Stimulated activated CD4-positive, alpha-beta T cell treated with anti-CD3 and anti-CD28 coated beads, Interleukin-12 subunit alpha, Interleukin-12 subunit beta, amount 100 ng/mL, for 4 hours (primary cell): ENCODE measurements at places on chromosomes 11 and 22.

GRCh38 chr11:58006940-58007339, 16.7 kb upstream of the OR9Q1 start:
- no peak for DNase-seq

GRCh38 chr11:64101461-64101860, 64.5 kb downstream of the MACROD1 start:
- no peak for DNase-seq

DNA sequence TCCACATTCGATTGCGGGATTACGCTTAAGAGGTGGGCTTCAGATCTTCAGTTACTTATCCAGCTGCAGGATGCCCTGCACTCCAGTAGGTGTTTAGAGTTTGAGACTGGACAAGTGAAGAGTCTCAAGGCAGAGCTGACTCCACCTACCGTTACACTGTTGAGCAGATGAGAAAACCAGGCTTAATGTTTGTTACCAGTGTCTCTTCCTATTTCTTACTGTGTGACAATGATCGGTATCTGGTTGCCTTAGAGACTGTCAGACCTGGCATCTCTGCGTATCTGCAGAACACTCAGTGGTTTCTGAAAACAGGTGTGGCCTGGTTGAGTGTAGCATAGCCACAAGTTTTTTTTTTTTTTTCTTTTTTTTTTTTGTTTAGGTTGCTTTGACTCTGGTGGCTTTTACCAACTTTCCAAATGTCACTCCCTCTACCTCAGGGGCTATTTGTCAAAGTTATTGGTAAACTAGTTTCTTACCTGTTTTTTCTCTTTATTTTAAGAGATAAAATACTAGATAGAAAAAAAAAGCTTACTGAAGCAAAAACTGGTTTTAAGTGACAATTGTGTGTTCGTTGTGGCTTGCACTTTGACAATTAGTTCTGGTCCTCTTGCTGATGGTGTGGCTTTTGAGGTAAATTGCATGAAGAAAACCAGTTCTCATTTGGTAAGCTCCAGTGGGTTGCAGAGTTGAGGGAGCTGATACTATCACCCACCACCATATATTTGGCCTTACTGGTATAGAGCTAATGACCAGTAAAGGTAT, 284.8 kb downstream of the ETS1 start:
- DNase-seq = no peak

GRCh38 chr11:111700162-111700561, 66.0 kb downstream of the PPP2R1B start:
- no peak for DNase-seq

GRCh38 chr11:199782-200181, 6.9 kb downstream of the SCGB1C1 start:
- no peak for DNase-seq

DNA sequence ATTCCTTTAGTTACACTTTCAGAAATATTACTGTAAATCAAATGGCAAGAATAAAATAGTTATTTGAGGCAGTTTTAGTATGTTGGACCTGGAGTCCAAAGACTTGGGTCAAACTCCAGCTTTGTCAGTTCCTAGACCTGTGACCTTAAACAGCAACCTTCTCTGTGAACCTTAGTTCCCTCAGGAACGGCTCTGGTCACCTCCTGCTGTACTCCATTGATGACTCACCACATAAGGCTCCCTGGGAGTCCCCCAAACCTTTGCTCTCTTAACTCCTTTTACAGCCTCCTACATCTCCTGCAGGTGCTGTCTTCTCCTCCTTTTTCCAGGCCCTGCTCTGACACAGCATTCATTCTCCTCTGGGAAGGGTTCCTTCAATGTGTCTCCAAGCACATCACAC, 29.1 kb downstream of the LIMK2 start:
- DNase-seq = no peak
